G401 (cell line): ENCODE measurements at places on chromosomes 7 and 10. TPM values are rescaled to one million over a fixed set of nuclear protein-coding genes. Genes with fewer than 3 reads are reported as not detected.

Gene FZD8
- 0.14 and 0.18 TPM in 2 replicates for total RNA-seq

Gene CHN2
- total RNA-seq = not detected in 2 replicates

DNA sequence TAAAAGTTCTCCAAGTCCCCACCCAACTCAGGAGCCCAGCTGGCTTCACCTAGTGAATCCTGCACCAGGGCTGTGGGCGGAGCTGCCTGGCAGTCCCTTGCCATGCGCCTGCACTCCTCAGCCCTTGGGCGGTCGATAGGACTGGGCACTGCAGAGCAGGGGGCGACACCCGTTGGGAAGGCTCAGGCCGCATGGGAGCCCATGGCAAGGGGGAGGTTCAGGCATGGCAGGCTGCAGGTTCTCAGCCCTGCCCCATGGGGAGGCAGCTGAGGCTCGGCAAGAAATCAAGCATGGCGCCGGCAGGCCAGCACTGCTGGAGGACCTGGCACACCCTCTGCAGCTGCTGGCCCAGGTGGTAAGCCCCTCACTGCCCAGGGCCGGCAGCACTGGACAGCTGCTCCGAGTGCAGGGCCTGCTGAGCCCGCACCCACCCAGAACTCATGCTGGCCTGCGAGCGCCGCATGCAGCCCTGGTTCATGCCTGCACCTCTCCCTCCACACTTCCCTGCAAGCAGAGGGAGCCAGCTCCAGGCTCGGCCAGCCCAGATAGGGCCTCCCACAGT, 149.9 kb downstream of the ANKRD30A start:
- DNase-seq = no peak

DNA sequence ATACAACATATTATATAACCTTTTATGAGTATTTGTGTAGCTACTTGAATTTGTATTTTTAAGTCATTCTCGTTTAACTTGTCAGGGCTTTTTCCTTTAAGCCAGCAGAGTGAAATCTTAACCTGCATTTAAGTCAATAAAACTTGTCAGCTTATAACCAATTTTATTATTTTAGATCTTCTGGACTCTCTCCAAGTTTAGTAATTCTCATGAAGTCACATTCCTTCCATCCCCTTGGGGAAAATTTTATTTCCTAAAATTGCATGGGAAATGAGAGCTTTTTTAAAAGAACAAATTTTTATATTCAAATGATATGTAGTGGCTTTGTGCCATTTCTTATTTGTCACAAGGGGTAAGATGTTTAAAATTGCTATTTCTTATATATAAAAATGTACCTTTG, 74.0 kb downstream of the SEPTIN7 start:
- DNase-seq = no peak

DNA sequence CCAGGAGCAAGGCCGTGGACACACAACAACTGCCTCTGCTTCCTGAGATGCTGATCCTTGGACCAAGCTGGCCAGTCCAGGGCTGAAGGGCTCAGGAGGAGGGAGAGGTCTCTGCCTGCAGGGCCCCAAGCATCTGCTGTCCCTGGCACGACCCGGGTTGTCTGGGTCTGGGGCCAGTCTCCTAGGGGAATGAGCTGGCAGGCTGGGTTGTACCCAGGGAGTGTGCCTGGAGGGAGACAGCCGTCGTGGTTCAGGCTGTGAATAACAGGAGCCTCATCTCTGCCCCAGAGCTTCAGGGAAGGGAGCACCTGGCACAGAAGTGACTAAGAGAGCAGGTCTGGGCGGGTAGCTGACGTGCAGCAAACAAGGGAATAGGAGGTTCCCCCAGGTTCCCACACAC, 17.9 kb upstream of the SERPINE1 start:
- no peak for DNase-seq
